Stimulated activated naive CD8-positive, alpha-beta T cell treated with anti-CD3 and anti-CD28 coated beads, Interleukin-15, amount 100 ng/mL, for 72 hours (primary cell): ENCODE measurements at places on chromosomes 4 and X.

DNA sequence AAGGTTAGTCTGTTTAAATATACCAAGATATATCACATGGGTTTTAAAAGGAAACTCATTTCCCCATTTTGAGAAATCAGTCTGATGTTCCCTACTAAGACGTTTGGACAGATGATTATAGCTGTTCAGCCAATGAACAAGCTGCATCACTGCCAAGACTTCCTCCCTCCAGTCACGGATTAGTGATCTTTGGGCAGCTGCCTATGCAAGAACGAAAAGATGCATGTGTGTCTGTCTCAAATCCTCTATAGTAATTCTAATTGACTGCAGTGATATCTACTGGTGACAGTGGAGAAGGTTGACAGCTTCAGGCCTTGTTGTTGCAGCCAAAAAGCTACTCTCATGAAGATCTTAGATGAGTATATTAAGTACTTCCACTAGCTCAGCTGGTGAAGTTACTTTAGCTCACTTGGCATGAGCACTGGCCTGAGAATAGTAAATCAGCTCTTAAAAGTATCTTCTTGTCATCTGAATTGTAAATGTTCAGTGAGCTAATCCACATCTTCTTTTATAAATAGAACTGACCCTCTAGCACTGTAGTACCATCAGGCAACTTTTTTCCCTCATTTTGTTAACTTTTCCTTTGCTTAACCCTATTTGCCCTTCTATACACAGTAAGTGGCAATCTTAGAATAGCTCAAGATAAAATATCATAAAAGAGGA lies 134.5 kb upstream of the PCDH10 start:
- no peak for DNase-seq

- DNase-seq: no peak
Measured at GRCh38 chr4:128155874-128156456, 94.9 kb downstream of the LARP1B start.

DNA sequence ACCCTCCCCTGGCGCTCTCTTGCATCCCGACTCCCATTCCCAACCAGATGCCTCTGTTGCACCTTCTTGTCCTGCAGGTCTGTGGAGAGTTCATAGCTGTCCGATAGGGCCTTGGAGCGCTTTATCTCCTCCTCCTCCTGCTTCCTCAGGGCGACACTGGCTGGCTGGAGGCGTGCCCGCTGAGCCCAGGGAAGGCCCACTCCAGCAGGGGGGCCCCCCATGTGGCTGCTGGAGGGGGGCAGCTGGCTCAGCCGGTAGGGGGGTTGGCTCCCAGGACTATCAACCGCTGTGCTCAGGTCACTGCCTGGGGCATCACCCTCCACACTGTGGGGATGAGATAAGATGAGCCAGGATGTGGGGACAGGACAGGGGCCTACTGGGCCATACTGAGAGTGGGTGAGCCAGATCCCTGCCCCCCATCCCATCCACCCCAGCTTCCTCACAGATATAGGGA lies 25.6 kb downstream of the IQSEC2 start:
- no peak for DNase-seq

DNA sequence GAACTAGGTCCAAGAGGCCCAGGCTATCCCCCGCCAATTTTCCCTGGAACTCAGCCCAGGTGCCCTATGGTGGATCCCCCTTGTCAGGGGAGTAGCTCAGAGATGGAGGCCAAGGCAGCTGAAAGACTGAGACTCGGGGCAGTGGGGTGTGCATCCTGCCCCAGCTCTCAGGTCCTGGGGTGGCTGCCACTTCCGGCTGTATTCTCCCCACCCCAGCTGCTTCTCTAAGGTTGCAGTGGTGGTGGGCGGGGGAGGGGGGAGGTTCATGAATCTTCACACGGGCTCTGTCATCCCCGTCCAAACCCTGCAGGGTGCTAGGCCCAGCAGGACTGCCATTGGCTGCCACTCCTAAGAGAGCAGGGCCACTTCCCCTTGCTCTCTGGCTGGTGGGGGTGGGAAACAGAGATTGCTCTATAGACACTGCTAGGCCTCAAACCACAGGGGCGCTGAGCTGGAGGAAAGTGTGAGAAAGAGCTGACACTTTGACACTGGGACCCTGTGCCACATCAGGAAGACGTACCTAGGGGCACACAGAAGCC lies 1.5 kb downstream of the SASH3 start:
- peak; percentile 90 for DNase-seq

GRCh38 chr4:174281182-174281737 lies 2.2 kb downstream of the FBXO8 start:
- no peak for DNase-seq

GRCh38 chrX:44239036-44239435 lies 104.4 kb downstream of the EFHC2 start:
- no peak for DNase-seq

- no peak for DNase-seq
Measured at GRCh38 chrX:40474205-40474626, 106.6 kb upstream of the ATP6AP2 start.
